Tibial nerve (tissue), 4 donors: ENCODE measurements at places on chromosomes 1 and 21.

GRCh38 chr1:85663382-85663781 lies 44.9 kb downstream of the ZNHIT6 start:
- H3K4me1 ChIP-seq, result no peaks in the 10 kb centered on the region
- no peaks in the 10 kb centered on the region for H3K36me3 ChIP-seq
- no peak for DNase-seq
- no peak overlapping the region for H3K4me3 ChIP-seq

GRCh38 chr1:240189386-240189989 lies 97.8 kb downstream of the FMN2 start:
- H3K36me3 ChIP-seq, result no peaks in the 10 kb centered on the region
- no peak overlapping the region for H3K4me3 ChIP-seq
- H3K27ac ChIP-seq, result no peak overlapping the region
- no peaks in the 10 kb centered on the region for H3K27me3 ChIP-seq
- DNase-seq, result no peak
- H3K4me1 ChIP-seq, result no peaks in the 10 kb centered on the region

- H3K27ac ChIP-seq, result peak overlapping the region; percentile 100
- DNase-seq, result no peak
- no peaks in the 10 kb centered on the region for H3K27me3 ChIP-seq
- H3K4me3 ChIP-seq, result peak overlapping the region; percentile 72
Measured at GRCh38 chr1:223845037-223845809, 524 bp downstream of the TP53BP2 start.

DNA sequence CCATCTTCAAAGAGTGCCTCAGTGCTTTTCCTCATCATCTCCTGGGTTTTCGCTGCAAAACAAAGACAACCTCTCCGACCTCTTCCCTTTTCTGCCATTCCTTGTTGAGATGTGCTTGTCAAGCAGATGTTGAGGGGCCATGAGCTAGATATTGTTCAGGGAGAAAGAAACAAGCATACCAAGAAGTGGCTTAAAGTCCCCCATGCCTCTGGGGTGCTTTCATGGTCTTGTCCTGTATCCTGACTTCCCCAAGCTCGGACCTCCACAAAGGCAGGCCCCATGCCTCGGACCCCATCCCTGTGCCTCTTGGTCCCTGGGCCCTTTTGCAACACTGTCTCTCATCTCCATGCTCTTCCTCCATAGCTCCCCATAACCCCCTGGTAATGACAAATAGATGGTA lies 103.8 kb downstream of the C1orf94 start:
- no peaks in the 10 kb centered on the region for H3K36me3 ChIP-seq
- no peak for DNase-seq
- no peaks in the 10 kb centered on the region for H3K4me1 ChIP-seq
- H3K27me3 ChIP-seq, result no peaks in the 10 kb centered on the region

- H3K36me3 ChIP-seq, result no peaks in the 10 kb centered on the region
- H3K4me3 ChIP-seq, result no peak overlapping the region
- no peak overlapping the region for H3K27ac ChIP-seq
- H3K27me3 ChIP-seq, result no peaks in the 10 kb centered on the region
- H3K4me1 ChIP-seq, result no peaks in the 10 kb centered on the region
Measured at GRCh38 chr1:7422966-7423365, 348.1 kb upstream of the VAMP3 start.

DNA sequence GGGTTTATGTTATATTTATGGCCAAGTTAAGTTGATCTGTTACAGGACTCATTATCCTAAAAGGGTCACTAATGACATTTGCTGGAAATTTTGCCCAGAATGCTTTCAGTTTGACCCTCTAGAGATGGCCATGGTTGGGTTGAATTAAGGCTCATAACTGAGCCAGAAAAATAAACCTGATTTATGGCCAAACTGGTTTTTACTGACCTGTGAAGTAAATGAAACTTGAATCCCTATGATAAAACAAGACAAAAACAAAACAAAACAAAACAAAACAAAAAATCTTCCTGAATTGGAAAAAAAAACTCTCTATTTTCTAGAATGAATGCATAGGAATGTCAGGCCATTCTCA lies 72.5 kb upstream of the CLDN14 start:
- H3K27ac ChIP-seq, result no peak overlapping the region
- H3K36me3 ChIP-seq, result no peaks in the 10 kb centered on the region
- DNase-seq, result no peak
- no peak overlapping the region for H3K4me3 ChIP-seq
- no peaks in the 10 kb centered on the region for H3K27me3 ChIP-seq

- peaks cover 22% of the 10 kb centered on the region for H3K4me1 ChIP-seq
- H3K36me3 ChIP-seq, result peaks cover 41% of the 10 kb centered on the region
- H3K27me3 ChIP-seq, result no peaks in the 10 kb centered on the region
- H3K4me3 ChIP-seq, result no peak overlapping the region
Measured at GRCh38 chr1:26122988-26123973, 11.7 kb downstream of the PDIK1L start.

GRCh38 chr1:184297244-184297750 lies 89.5 kb upstream of the C1orf21 start:
- H3K4me3 ChIP-seq, result no peak overlapping the region
- no peaks in the 10 kb centered on the region for H3K4me1 ChIP-seq
- no peaks in the 10 kb centered on the region for H3K27me3 ChIP-seq
- DNase-seq, result no peak
- H3K27ac ChIP-seq, result peak overlapping the region; percentile 83

GRCh38 chr1:106978477-106979322 lies 77.8 kb upstream of the PRMT6 start:
- H3K36me3 ChIP-seq, result no peaks in the 10 kb centered on the region
- H3K4me1 ChIP-seq, result no peaks in the 10 kb centered on the region
- H3K27me3 ChIP-seq, result no peaks in the 10 kb centered on the region
- no peak for DNase-seq
- no peak overlapping the region for H3K4me3 ChIP-seq

DNA sequence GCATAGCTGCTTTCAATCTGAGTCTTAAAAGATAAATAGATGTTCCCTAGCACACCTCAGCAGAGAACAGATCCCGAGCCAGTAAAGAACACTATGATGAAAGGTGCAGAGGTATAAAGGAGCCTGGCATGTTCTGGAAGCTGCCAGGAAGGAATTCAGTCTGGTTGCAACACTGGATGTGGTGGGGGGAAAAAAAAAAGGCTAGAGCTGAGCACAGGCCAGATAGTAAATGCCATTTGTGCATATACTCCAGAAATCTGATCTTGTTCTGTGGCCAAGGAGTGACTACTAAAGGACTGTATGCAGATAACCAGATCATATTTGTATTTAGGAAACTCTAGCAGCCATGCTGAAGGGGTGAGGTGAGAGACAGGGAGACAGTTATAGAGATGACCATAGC lies 240.3 kb downstream of the VAV3 start:
- no peak for DNase-seq
- no peaks in the 10 kb centered on the region for H3K27me3 ChIP-seq
- no peak overlapping the region for H3K4me3 ChIP-seq
- H3K36me3 ChIP-seq, result no peaks in the 10 kb centered on the region
- H3K4me1 ChIP-seq, result no peaks in the 10 kb centered on the region

DNA sequence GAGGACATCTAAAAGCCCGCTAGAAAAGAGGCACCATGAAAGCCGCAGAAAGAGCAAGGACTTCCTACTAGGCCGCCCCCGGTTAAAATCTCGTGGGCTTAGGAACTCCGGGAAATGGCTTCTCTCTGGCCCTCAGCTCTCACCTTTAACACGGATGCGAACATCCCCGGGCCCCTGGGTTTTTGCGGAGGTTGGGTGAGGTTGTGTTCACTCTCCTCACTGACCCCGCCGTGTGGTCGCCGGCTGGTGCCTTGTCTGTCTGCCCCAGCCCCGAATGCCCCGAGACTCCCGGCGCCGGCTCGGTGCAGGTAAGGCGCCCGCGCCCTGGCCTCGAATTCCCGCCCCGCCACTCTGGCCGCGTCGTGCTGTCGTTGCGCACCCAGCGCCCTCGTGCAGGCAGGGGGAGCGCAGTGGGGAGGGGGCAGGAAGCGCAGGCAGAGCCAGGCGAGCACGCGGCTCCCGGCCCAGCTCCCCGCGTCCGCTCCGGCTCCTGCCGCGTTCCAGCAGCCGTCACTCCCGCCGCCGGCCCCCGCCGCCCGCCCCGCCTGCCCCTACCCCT lies at the start of gene SHISAL2A:
TSS of gene SHISAL2A (plus strand) at position 437 of the 559 bp plus-strand sequence. CDS start 326 bp downstream, outside the sequence.
- no peaks in the 10 kb centered on the region for H3K27me3 ChIP-seq
- peak within 1 kb of the TSS; percentile 49 for H3K4me3 ChIP-seq
- H3K27ac ChIP-seq, result peak within 1 kb of the TSS; percentile 49
- DNase-seq, result no peak
- H3K4me1 ChIP-seq, result peaks cover 16% of the 10 kb centered on the region

DNA sequence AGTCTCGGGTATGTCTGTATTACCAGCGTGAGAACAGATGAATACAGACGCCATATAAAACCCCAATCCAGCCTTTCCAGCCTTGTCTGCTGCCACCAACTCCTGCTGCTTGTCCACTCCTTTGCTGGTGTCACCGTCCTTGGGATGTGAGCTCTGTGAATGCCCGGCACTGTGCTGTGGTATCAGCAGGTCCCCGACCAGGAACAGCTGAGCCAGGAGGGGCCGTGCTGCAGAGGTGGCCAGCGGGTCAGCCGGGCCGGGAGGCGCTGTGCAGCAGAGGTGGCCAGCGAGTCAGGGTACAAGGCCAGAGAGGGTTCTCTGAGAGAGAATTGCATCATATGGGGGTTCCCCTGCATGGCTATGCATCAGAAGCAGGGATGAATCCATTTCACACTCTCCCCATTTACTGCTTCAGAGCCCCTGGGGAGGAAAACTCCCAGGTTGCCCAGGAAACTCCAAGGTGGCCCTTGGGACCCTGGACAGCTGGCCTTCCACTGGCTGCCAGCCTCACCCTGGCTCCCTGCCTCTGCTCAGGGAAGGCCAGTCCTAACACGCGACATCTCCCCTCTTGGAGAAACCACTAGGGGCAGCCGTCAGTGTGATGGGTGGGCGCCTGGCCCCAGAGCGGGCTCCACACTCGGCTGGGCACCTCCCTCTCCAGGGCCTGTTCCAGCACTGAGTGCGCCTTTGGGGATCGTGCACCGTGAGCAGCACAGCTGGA lies 122.4 kb upstream of the COL6A1 start:
- no peaks in the 10 kb centered on the region for H3K4me1 ChIP-seq
- H3K36me3 ChIP-seq, result no peaks in the 10 kb centered on the region
- H3K4me3 ChIP-seq, result no peak overlapping the region
- DNase-seq, result no peak

DNA sequence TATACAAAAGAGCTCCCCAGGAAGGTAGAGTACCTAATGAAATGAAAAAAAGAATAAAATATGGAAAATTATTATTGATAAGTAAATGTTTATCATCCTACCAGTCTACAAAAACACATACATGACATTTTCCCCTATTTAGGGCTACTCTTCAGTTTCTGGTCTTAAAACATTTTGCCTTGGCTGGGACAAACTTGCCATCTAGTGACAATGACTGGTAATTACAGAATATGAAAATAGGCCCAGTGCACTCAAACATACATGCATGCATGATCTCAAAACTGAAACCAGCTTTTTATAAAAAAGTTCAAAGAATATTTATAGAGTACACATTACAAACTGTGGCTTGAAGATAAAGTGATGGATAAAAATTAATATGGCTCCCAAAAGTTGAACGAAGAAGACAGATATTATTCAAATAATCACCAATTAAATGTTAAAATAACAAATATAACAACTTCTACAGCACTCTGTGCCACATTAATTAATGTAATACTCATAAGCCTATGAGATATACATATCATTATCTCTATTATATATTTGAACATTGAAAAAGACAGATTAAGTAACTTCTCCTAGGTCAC lies 10.5 kb upstream of the RNPC3 start:
- no peak overlapping the region for H3K4me3 ChIP-seq
- H3K27ac ChIP-seq, result no peak overlapping the region
- DNase-seq, result no peak
- no peaks in the 10 kb centered on the region for H3K36me3 ChIP-seq
- no peaks in the 10 kb centered on the region for H3K27me3 ChIP-seq
- no peaks in the 10 kb centered on the region for H3K4me1 ChIP-seq

DNA sequence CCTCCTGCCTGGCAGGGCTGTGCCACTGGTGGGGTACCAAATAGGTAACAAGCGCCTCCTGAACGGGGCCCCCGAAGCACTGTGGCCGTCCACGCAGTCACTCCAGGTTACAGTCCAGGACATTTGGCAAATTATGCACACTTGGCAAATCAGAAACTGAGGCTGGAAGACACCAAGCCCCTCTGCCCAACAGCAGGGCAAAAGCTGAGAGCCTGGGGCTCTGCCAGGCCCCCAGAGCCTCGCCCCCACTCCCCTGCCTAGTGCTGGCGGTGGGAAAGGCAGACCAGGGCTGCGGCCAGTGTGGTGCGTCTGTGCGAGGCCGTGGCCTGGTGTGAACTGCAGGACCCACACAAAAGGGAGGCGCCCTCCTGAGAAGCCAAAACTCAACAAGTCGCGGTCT lies 9.4 kb downstream of the PANK4 start:
- no peak for DNase-seq
- H3K4me3 ChIP-seq, result no peak overlapping the region
- H3K27me3 ChIP-seq, result no peaks in the 10 kb centered on the region
- H3K27ac ChIP-seq, result no peak overlapping the region

DNA sequence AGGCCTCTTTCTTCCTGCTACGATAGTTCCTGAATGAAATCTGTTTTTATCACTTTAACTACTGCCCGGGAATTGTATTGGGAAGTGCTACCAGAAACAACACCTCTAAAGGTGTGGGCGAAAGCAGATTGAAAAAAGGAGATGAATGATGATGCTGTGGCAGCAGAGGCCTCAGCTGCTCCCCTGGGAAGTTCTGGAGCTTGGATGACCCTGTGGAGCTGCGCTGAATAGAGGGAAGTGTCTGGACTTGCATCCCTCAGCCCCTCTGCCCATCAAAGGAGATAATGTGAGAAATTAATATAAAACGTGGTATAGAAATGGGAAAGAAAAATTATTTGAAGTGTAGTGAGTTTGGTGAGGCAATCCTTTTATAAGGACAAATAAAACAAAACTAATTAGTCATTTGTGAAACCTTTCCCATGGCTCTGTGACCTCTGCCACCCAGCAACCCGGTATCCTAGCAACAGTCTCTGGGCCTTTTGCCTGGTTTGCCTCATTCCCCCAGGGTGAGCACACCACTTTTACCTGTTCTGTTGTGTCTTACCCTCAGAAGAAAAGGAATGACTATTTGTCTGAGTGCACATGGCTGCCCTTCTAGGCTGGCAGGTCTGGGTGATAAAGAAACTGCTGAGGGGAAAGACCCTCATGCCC lies 21.3 kb downstream of the OVAAL start:
- no peaks in the 10 kb centered on the region for H3K27me3 ChIP-seq
- H3K4me1 ChIP-seq, result no peaks in the 10 kb centered on the region
- H3K36me3 ChIP-seq, result no peaks in the 10 kb centered on the region
- H3K27ac ChIP-seq, result no peak overlapping the region
- no peak for DNase-seq

DNA sequence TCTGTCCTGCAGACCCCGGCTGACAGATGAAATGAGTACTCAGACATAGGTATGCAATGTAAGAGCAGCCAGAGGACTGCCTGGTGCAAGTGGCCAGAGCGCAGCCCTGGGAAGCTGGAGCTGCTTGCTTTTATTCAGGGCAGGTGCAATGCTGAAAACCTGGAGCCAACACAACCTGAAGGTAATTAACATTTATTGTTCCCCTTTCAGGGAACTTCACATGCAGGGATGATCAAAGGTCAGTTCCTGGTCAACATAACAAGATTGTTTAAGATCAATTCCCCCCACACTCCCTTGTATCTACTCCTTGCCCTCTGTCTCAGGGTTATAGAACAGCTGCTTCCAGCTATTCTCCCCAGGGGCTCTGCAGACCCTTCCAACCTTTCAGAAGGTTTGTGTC lies 48.7 kb upstream of the PRELP start:
- no peaks in the 10 kb centered on the region for H3K4me1 ChIP-seq
- no peaks in the 10 kb centered on the region for H3K27me3 ChIP-seq
- no peak overlapping the region for H3K27ac ChIP-seq

GRCh38 chr1:113452921-113453770 lies 62.8 kb downstream of the MAGI3 start:
- no peak overlapping the region for H3K27ac ChIP-seq
- no peak overlapping the region for H3K4me3 ChIP-seq
- no peaks in the 10 kb centered on the region for H3K27me3 ChIP-seq
- DNase-seq, result no peak
- H3K4me1 ChIP-seq, result peaks cover 4% of the 10 kb centered on the region
